Daoy (cell line): ENCODE measurements at places on chromosomes 6 and 20. TPM values are rescaled to one million over a fixed set of nuclear protein-coding genes. Genes with fewer than 3 reads are reported as not detected.

LY6G6D gene
- total RNA-seq: not detected in 2 replicates

SERAC1 gene
- 2.5 and 3.9 TPM in 2 replicates for total RNA-seq

DNAH8 gene
- under 0.01 TPM in 1 of 2 replicates, not detected in the other for total RNA-seq

RAET1G gene
- 0.27 and 0.86 TPM in 2 replicates for total RNA-seq

PTPRT gene
- total RNA-seq: not detected in 2 replicates

AGER gene
- total RNA-seq: 0.60 and 1.1 TPM in 2 replicates

DNA sequence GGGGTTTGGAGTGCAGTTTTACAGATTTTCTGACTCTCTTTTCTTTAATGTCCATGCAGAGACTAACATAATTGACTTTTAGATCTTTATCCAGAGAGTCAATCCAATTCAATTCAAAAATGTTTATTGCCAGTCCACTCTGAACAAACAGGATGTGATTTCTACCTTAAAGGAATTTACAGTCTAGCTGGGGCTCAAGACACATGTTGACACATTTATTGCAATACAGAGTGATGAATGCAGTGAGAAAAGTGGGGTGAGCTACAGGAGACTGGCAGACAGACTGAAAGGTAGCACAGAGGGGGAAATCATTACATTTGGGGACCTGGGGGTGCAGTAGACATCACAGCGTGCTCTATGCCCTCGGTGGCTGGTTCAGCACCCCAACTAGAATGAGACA, 193.9 kb downstream of the SLC24A3 start:
- DNase-seq: no peak

- DNase-seq: no peak
These were observed 49.5 kb downstream of the SRC start for GRCh38 chr20:37395410-37395797.

- DNase-seq: no peak
These were observed 245.7 kb downstream of the RNF144B start for GRCh38 chr6:18632670-18633410.

GRCh38 chr6:14625173-14625895, 507.8 kb downstream of the CD83 start:
- no peak for DNase-seq

DNA sequence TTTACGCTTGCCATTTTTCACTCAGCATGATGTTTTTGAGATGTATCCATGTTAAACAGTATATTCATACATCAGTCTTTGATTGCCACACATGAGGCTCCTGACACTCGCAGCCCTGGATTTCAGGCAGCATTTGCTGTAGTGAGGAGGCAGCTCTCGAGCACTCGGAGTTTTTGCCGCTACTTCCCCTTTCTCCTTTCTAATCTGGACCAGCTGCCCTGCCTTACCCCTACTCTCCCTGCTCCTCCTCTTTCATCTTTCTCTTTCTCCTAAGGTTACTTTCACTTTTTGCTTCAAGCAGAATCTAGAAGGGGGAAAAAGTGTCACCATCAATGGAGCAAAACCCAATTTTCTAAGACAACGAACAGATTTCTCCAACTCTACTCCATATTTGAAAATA, 5.9 kb upstream of the CST3 start:
- no peak for DNase-seq

DNA sequence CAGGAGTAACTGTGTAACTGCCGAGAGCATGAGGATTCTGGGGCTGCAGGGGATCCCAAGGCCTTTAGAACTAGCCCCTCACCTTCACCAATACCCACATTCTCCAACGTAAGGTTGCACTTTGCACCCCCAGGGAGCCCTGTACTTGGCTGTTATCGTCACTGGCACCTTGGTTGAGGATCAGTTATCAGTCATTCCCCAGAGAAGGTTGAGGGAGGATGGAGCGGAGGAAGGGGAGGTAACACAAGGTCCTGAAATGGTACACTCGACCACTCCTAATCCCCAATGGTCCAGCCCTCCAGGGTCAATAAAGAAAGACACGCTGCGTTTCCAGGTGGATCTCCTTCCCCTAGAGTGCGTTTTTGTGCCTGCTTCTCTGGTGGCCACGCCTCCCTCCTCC, 1.1 kb upstream of the SPDEF start:
- no peak for DNase-seq

- no peak for DNase-seq
These were observed 205.1 kb upstream of the SMLR1 start for GRCh38 chr6:130622142-130622541.

- DNase-seq: no peak
These were observed 727.8 kb downstream of the QKI start for GRCh38 chr6:164142322-164142721.

DNA sequence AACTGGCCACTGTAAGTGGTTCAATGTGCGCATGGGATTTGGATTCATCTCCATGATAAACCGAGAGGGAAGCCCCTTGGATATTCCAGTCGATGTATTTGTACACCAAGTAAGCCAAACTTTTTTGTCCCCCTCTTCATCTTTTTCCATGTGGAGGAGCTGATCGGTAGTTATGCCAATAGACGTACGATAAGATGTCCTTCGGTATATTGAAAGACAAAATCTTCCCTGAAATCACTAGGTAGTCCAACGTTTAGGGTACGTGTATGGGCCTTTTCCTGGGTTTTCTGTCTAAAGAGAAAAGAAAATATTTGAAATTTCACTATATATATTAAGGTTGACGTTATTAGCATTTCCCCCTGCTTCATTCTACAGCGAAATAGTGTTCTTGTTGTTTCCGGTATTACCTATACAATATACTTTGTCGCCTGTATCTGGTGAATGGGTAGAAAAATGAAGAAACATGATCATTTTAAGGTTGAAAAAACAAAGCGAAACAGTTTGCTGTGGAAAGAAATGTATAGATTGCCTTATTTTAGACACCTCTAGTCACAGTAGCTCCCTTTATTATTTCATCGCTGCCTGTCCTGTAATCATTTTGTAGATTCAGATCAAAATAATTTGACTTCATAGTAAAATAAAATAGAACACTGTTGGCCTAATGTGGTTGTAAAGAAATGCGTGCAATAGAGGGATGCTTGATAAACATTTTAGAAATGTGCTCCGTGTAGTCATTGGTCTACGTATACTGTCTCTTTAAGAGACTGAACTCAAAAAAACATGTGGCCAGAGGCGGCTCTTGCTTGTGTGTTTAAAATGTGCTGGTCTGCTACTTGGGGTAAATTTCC, 1.5 kb downstream of the LIN28B start:
- peak; percentile 29 for DNase-seq

DNA sequence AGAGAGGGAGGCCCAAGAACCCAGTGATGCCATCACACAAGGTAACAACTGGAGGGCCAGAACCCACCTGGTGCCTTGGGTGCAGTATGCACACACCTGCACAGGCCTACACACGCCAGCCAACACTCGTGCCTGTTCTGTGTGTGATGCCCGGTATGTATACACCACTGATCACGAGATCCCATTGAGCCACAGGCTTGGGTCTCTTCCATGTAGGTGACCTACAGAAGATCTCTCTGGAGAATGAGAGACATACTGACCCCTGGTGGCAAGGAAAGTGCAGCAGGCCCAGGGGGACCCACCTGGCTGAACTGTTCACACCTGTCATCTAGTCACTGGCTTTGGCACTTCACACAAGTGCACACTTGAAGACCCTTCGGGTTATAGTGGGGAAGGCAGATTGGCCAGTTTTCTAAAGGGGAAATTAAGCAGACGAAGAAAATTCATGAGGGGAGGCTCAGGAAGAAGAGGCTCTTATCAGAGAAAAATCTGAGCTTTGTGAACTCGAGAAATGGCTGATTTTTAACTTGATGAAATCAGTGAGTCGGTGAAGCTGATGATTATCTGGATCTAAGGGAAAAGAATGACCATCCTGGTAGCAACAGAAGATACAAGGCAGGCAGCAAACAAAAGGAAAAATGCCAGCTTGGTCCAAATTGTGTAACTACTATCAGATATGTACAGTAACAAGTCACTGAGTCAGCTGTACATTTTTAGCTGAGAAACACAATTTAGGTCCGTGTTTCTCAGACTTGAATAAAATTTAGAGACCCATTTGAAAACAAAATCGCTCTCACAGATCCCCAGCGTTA, 69.1 kb upstream of the PBOV1 start:
- DNase-seq: peak; percentile 28

DNA sequence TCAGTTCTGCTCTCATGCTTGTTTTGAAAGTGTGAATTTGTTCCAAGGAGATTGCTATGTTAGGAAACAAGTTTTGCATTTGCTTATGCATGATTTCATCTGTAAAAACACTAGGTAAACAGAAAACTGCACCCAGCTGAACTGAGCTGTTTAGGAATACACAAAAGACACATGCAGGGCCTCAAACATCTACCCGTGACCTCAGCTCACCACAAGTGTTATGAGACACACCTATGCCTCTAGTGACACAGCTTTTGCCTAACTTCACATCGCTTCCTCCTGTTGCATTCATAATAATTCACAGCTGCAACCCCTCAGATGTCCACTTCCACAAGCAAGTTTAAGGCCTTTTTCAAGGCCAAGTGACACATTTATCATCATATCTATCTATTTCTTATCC, 98.0 kb upstream of the SLC24A3 start:
- DNase-seq: no peak

GRCh38 chr6:14453712-14454472, 336.3 kb downstream of the CD83 start:
- no peak for DNase-seq
